H9 (cell line): ENCODE measurements at places on chromosomes 4 and X. TPM values are rescaled to one million over a fixed set of nuclear protein-coding genes. Genes with fewer than 3 reads are reported as not detected.

DNA sequence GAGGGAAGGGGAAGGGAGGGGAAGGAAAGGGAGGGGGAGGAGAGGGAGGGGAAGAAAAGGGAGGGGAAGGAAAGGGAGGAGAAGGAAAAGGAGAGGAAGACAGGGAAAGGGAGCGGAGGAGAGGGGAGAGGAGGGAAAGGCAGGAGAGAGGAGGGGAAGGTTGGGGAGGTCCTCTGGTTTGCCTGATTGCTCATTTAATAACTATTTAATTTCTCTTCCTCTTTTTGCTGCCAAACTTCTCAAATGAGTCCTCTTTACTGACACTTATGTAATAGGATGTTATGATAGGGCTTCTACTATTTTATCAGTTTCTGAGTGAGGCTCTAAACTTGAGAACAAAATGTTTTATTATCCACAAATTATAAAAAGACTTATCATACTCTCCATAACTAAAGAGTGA lies 35.4 kb upstream of the PPA2 start:
- no peak for DNase-seq
- H3K4me3 ChIP-seq, result no peak overlapping the region
- no peaks in the 10 kb centered on the region for H3K36me3 ChIP-seq
- no peak overlapping the region for H3K27ac ChIP-seq
- H3K27me3 ChIP-seq, result no peaks in the 10 kb centered on the region

DNA sequence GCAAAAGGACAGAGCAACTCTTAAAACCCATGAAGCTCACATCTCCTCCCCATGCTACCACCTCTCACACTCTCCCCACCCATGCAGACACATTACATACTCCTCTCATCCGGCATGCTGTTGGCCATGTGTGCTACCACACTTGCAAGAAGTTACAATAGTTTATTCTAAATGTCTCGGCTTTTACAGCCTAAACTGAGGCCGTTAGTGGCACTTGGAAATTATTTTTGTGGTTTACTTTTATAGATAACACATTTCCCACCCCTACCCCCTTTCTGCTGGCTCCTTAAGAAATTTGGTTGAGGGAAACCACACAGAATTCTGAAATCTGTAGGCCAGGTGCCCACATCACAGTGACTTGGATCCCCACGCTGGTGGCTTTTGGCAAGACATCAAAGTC lies 141.1 kb upstream of the HHIP start:
- no peaks in the 10 kb centered on the region for H3K4me1 ChIP-seq
- H3K4me3 ChIP-seq, result no peak overlapping the region
- DNase-seq, result no peak
- no peak overlapping the region for H3K27ac ChIP-seq

DNA sequence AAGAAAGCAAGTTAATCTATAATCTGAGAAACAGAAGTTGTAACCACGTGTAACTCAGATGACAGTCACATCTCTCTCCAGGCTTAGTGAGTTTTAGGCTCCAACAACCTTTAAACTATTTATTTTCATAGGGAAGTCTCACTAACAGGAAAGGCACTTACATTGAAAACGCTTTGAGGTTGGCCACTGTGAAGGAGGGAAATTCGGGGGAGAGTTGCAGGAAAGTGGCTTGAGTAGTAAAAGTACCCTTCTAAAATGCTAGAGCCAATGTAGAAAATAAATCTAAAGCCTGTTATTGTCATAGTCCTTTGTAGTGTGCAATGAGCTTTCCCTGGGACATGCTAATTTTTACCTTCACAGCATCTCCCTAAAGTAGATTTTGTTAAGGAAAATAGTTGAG lies 995 bp upstream of the NFXL1 start:
- peak overlapping the region; percentile 98 for H3K4me3 ChIP-seq
- H3K4me1 ChIP-seq, result no peaks in the 10 kb centered on the region
- H3K27ac ChIP-seq, result no peak overlapping the region
- H3K27me3 ChIP-seq, result no peaks in the 10 kb centered on the region

GRCh38 chrX:41541386-41541785 lies 94.2 kb downstream of the NYX start:
- H3K4me3 ChIP-seq, result no peak overlapping the region
- DNase-seq, result no peak
- no peaks in the 10 kb centered on the region for H3K4me1 ChIP-seq
- peaks cover 2% of the 10 kb centered on the region; the same call in 2 of the 3 replicates for H3K36me3 ChIP-seq

- DNase-seq, result no peak
- peaks cover 4% of the 10 kb centered on the region; the same call in 1 of the 2 replicates for H3K4me1 ChIP-seq
- H3K27me3 ChIP-seq, result no peaks in the 10 kb centered on the region
- H3K36me3 ChIP-seq, result peaks cover 34% of the 10 kb centered on the region
- no peak overlapping the region for H3K4me3 ChIP-seq
- H3K27ac ChIP-seq, result no peak overlapping the region
These were observed 17.7 kb downstream of the OTUD5 start for GRCh38 chrX:48939524-48940228.

DNA sequence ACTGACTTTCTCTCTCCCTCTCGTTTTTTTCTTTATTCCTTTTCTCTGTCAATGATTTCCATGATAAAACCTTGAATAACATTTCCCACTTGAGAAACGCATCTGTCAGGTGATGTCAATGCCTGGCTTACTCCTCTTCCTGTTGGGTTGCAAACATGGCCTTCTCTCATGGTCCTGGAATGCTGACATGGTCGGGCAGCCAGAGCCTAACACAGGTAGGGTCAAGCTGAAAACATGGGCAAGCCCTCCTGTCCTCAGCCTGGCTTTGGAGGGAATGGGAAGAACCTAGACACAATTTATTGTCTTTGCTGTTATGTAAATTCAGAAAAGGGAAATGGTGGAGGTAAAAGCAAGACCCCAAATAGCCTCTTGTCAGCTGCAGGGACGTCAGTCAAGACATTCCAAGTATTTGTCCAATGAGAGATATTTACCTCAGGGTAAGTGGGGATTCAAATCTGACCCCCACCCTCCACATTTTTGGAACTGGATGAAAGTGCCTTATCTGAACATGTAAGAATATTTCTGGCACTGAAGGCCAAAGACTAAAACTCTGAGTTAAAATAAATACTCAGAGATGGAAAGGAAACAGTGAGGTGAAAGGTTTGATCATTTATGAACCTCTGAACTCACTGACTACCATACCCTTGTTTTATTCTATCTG lies 473.8 kb downstream of the SPRY1 start:
- DNase-seq, result no peak
- no peaks in the 10 kb centered on the region for H3K27me3 ChIP-seq
- H3K36me3 ChIP-seq, result no peaks in the 10 kb centered on the region
- no peak overlapping the region for H3K4me3 ChIP-seq
- no peak overlapping the region for H3K27ac ChIP-seq

DNA sequence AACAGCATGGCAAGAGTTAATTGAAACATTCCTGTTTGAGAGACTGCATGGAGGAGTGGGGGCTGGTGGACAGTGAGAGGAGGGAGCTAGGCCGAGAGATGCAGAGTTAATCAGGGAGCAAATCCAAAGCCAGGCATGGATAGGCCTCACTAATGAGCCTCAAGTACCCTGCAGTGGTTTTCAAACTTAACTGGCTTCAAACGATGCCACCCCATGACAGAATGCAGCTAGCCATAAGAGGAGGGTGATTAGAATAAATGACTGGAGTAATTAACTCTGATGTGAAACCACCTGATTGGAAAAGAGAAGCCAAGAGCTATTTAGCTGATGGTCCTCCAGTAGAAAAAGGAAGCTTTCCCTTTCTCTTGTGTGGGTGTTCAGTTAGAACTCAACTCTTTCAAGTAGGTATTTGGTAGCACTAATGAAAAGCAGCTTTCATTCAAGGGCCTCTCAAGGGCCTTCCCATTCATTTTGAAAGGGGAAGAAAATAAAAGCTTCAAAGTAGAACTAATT lies 215.4 kb upstream of the MAB21L2 start:
- H3K4me1 ChIP-seq, result peaks cover 4% of the 10 kb centered on the region; the same call in 1 of the 2 replicates
- H3K4me3 ChIP-seq, result no peak overlapping the region; the same call in 1 of the 2 replicates
- no peaks in the 10 kb centered on the region for H3K36me3 ChIP-seq
- H3K27ac ChIP-seq, result no peak overlapping the region
- DNase-seq, result peak; percentile 53
- H3K27me3 ChIP-seq, result peaks cover 6% of the 10 kb centered on the region; the same call in 1 of the 2 replicates

- no peak for DNase-seq
- no peak overlapping the region for H3K4me3 ChIP-seq
- no peaks in the 10 kb centered on the region for H3K4me1 ChIP-seq
- H3K27me3 ChIP-seq, result no peaks in the 10 kb centered on the region
- no peak overlapping the region for H3K27ac ChIP-seq
These were observed 19.4 kb upstream of the RAB40A start for GRCh38 chrX:103538728-103539127.

- H3K4me1 ChIP-seq, result no peaks in the 10 kb centered on the region
- H3K36me3 ChIP-seq, result peaks cover 20% of the 10 kb centered on the region
- no peak overlapping the region for H3K27ac ChIP-seq
- no peak for DNase-seq
- no peak overlapping the region for H3K4me3 ChIP-seq
These were observed 210.5 kb upstream of the KIT start for GRCh38 chr4:54447304-54447703.

DNA sequence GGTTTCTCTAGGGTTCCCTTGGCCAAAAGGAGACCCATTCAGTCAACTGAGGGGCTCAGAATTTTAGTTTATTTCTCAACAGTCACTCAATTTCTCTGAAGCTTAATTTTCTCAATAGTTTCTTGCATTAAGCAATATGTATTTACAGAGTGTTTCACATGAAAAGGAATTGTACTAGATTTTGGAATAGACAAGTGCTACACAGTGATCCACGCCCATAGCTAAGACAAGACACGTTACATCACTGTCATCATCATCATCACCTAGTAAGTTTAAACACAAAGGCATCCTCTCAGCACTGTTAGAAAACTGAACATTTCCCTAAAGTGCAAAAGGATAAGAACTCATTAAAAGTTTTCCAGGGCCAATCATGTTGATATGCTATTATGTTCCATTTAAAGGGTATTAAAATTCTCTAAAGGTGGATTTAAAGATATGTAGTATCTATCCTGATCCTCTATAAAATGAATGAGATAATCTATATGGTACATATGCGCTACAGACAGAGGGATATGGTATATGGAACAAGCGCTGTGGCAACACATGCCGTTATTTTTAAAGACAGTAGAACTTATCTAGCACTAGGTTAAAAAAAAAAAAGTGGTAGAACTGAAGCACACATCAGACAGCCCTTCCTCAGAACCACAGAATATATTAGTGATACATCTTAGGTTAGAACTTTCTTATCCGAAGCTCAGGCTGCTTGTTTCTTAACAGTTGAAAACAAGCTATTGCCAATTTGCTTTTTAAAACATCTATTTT lies 12.1 kb downstream of the PPA2 start:
- no peaks in the 10 kb centered on the region for H3K27me3 ChIP-seq
- H3K4me3 ChIP-seq, result no peak overlapping the region
- DNase-seq, result no peak
- H3K27ac ChIP-seq, result no peak overlapping the region
- H3K4me1 ChIP-seq, result no peaks in the 10 kb centered on the region

DNA sequence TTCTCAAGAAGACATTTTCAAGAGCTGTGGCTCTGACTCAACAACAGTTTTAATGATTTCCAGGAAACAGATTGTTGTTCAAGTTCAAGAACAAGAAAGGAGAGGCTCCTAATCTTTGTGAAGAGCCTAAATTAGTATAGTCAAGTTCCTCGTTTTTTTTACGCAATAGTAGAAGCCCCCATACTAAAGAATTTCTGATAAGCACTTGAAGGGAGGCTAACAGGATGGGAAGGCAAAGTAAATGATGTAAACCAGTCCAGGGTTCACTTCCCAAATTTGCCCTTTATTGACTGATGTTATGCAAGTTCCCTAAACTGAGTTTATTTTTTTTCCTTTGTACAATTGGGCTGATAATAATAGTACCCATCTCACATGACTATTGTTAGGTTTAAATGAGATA lies 178.2 kb downstream of the RTL9 start:
- no peaks in the 10 kb centered on the region for H3K27me3 ChIP-seq
- H3K27ac ChIP-seq, result no peak overlapping the region
- H3K36me3 ChIP-seq, result peaks cover 4% of the 10 kb centered on the region; the same call in 1 of the 2 replicates
- no peaks in the 10 kb centered on the region for H3K4me1 ChIP-seq

- H3K27ac ChIP-seq, result peak overlapping the region; percentile 26
- H3K36me3 ChIP-seq, result peaks cover 91% of the 10 kb centered on the region
- no peaks in the 10 kb centered on the region for H3K27me3 ChIP-seq
These were observed 6.6 kb upstream of the MAGEB17 start for GRCh38 chrX:16160729-16161128.

GRCh38 chrX:20742106-20742505 lies 475.4 kb upstream of the RPS6KA3 start:
- no peaks in the 10 kb centered on the region for H3K4me1 ChIP-seq
- DNase-seq, result no peak
- H3K27ac ChIP-seq, result no peak overlapping the region
- H3K27me3 ChIP-seq, result no peaks in the 10 kb centered on the region
- H3K36me3 ChIP-seq, result no peaks in the 10 kb centered on the region

GRCh38 chr4:156523991-156524390 lies 447.6 kb downstream of the PDGFC start:
- H3K4me3 ChIP-seq, result no peak overlapping the region
- no peaks in the 10 kb centered on the region for H3K4me1 ChIP-seq
- no peaks in the 10 kb centered on the region for H3K27me3 ChIP-seq
- no peak for DNase-seq
- H3K36me3 ChIP-seq, result no peaks in the 10 kb centered on the region

DNA sequence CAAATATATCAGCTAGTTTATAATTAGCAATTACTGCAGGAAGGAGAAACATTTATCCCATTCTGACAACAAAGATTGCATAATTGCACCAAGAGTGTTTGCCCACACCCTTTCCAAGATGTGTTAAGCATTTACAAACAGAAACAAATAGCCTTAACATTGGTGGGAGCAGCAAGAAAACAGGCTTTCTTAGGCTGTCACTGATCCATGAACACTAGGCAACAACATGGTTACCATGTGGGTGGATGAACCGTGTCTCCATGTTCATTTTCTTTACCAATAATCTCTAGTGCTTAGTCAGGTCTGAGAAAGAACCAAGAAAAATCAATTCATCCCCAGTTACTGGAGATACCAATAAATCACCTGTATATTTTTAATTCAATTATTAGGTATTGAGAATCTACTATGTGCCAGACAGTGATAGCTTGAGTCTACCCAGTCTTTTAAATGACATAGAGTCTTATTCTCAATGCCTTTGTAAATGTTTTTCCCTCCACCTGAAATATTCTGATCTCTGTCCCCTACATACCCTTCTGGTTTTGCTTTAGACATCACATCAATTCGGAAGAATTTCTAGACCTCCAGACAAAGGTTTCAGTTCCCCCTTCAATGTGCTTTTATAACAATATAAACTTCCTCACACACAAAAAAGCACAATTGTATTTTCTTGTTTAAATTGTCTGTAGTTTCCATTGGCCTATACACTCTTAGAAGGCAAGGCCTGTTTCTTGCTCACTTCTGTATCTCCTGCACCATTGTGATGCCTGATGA lies 286.6 kb downstream of the PPP1R2C start:
- H3K36me3 ChIP-seq, result peaks cover 3% of the 10 kb centered on the region; the same call in 1 of the 3 replicates
- no peak overlapping the region for H3K27ac ChIP-seq
- no peaks in the 10 kb centered on the region for H3K27me3 ChIP-seq
- no peaks in the 10 kb centered on the region for H3K4me1 ChIP-seq

Gene SPANXN4
- total RNA-seq, result not detected in 2 replicates

Gene RNF150
- 3.7 and 4.4 TPM in 2 replicates for total RNA-seq

Gene AADAT
- 14.1 and 14.6 TPM in 2 replicates for total RNA-seq

Gene PORCN
- total RNA-seq, result 12.6 and 13.2 TPM in 2 replicates

Gene GABRA4
- not detected in 2 replicates for total RNA-seq

Gene GAB3
- total RNA-seq, result 0.42 and 0.46 TPM in 2 replicates

Gene PRKG2
- total RNA-seq, result 1.6 and 1.9 TPM in 2 replicates

Gene TIGD4
- total RNA-seq, result 2.0 TPM in 2 replicates

Gene TNIP3
- total RNA-seq, result not detected in 2 replicates

Gene GABRB1
- total RNA-seq, result 0.39 TPM in 1 of 2 replicates, not detected in the other

Gene SNX25
- 24.4 and 28.2 TPM in 2 replicates for total RNA-seq

Gene USP51
- 6.2 and 6.8 TPM in 2 replicates for total RNA-seq

Gene SLC35A2
- total RNA-seq, result 29.1 and 32.9 TPM in 2 replicates

Gene MAGEB6
- not detected in 2 replicates for total RNA-seq
